ENCODE measurements at places on chromosomes 6 and 20.

GRCh38 chr20:35917077-35917476 lies 37.2 kb downstream of the SCAND1 start:
- no peak for DNase-seq

GRCh38 chr6:73042892-73043291 lies 182.4 kb downstream of the KHDC1L start:
- no peak for DNase-seq

DNA sequence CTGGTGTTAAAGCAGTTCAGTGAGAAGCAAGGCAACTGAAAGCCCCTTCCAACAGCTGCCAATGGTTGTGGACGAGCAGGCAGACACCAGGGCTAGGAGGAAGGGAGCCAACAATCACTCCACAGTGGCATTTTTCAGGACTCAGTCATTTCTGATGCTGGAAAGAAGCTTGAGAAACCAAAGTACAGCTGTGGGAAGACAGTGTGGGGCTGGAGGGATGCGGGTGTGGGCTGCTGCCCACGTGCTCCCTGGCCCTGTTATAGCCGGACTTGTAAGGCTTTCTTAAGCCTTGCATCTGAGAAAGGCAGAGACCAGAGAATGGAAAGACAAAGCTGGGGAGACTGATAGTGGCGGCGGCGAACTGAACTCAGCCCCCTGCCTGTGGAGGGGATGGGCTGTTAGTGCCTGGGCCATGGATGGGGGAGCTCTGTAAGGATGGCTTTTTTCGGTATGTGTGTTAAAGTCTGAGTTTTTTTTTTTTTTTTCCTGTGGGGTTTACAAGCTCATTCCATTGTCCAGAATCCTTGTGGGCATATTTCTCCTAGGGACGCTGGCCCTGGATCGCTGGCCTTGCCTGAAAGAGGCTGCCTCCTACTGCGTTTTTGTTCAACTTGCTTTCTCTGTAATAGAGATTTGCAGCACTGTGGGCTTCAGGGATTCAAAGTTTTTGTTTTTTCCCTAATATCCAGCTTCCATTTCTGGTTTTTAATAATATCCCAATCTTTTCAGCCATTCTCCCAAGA lies 91.7 kb downstream of the GJA10 start:
- DNase-seq = peak; percentile 42

- no peak for DNase-seq
These were observed 188.0 kb upstream of the TENT5A start for GRCh38 chr6:81940451-81940985.

GRCh38 chr6:45175272-45175671 lies 152.9 kb upstream of the RUNX2 start:
- no peak for DNase-seq

All from right kidney (tissue), 9 donors.